ENCODE measurements at places on chromosomes 3 and 15.

GRCh38 chr3:187125319-187126031 is 13.8 kb downstream of the RPL39L start:
- no peak for DNase-seq

DNA sequence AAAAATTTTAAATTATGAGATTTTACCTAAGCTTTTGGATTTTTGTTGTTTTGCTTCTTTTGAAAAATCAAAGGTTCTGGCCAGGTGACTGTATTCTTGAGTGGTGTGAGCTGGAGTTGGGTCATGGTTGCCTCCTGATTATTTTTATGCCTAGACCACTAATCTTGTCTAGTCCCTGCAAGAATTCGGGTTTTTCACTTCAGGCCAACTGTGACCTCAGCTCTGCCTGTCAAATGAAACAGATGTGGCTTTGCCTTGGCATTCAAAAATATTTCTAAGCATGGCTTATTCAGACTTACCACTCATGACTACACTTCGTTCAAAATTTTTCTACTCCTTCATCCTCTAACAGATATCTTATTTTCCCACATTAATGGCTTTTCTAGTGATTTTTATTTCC is 25.4 kb upstream of the CDV3 start:
- no peak for DNase-seq

GRCh38 chr3:114242947-114243346 is 5.6 kb upstream of the ZNF80 start:
- no peak for DNase-seq

DNA sequence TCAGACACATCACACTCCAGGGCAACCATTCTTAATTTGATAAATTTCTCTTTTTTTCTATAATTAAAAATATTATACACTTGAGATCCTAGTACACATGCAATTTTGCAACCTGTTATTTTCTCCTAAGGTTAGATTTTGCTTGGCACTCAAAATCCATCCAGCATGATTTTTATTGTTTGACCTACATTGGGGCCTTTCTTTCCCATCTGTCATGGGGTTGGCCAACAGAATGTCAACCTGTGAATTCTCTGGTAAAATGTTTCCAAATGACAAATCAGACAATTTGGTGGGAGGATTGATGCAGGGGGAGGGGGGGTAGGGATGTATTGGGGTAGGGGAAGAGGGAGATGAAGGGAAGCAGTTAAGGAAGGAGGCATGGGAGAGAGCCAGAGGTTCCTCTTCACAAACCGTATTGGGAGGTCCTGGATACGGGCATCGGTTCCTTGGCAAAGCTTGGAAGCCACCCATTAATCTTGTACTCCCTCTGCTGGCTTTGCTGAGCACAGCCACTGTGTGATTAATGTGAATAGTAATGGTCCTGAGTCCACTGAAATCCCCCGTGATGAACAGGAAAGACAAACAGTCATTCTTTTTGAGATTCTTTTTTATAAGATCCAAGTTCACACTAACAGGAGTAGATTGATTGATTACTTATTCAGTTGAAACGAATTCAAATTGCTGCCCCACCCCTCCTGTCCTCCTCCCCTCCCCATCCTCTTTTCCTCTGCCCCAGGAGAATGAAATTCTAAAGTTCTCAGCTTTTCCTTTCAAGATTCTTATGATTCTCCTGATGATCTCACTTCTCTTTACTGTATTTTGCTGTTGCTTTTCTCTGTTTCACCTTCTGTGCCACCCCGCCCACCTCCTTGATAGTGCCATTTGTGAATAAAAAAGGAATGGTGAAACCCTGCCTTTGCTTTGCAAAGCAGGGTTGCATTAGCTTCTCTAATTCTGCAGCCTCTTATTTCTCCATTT is 82.2 kb upstream of the SLC25A26 start:
- DNase-seq: no peak

DNA sequence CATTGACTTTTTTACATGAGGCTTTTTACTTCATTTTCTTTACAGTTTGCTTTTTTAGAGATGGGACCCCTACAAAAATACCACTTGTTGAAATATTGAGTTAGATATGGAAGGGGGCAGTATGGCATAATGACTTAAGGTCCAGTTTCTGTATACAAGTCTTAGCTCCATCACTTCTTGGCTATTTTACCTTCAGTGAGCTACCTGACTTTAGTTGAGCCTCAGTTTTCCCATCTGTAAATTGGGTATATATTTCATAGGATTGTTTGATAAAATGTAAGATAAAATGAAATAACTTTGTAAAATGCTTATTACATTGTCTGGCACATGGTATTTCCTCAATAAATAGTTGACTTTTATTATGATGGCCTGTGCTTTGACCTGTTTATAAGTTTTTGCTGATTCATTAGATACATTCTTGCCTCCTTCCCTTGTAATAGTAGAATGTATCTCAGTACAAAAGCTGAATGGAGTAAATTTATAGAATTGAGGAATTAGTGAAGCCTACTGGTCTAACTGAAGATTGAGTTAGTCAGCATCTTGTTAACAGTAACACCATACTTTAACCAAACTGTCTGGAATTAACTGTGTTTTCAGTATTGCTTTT is 27.6 kb downstream of the TBC1D23 start:
- DNase-seq: no peak

- DNase-seq: no peak
Observed at GRCh38 chr3:106034313-106034712, 165.5 kb upstream of the CBLB start.

DNA sequence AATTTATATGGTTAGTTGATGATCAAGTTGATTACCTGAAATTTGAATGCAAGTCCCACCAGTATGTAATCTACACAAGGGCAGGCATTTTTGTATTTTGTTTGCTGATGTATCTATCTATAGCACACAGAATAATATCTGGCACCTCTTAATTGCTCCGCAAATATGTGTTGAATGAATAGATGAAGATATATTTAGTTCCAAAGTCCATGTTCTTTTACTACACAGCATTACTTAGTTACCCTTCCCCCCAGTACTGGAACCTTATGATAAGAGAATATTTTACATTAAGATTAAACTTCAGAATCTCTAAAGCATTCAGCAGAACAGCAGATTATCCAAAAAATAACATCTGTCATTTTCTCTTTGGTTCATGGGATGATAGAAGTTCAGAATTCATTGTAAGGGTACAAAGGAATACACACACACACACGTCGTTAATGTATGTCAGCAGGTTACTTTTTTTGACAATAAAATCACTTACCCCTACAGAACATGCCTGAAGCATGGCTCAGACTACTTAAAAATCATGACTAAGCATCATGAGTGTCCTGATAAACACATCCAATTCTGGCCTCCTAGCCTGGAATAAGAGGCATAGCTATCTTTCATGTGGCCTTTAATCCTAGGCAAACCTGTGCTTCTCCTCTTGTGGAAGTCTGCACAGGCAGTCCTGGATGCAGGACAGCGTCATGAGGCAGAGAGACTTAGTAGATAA is 148.9 kb upstream of the TBC1D5 start:
- DNase-seq: no peak

DNA sequence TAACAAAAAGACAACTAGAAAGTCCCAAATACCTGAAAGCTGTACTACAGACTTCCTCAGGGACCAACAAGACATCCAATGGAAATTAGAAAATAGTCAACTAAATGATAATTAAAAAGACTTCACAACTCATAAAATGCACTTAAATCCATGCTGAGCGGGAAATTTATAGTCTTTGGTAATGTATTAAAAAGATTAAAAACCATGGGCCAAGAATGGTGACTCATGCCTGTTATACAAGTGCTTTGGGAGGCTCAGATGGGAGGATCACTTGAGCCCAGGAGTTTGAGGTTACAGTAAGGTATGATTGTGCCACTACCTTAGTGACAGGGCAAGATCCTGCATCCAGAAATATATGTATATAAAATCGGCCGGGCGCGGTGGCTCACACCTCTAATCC is 45.0 kb downstream of the CPEB1 start:
- no peak for DNase-seq

- no peak for DNase-seq
Observed at GRCh38 chr3:60399292-60399691, 852.0 kb downstream of the FHIT start.

DNA sequence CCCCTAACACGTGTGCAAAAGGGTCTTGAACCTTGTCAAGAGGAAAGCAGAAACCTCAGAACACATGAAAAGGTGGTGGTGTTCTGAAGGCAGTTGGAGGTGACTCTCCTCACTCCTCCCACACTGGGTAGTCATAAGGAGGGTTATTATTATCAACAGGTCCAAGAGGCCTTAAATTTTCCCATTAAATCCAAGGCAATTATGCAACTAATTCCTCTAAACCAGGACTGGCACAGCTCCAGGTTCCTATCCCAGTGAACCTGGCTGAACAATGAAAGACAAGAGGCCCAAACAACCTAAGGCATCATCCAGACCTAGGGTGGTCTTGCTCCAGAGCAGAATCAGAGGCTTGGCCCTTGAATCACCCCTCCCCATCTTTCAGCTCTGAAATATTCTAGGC is 15.0 kb downstream of the MYLK start:
- DNase-seq: no peak

GRCh38 chr15:97961067-97961954 is 808 bp downstream of the ARRDC4 start:
- DNase-seq: peak; percentile 26

DNA sequence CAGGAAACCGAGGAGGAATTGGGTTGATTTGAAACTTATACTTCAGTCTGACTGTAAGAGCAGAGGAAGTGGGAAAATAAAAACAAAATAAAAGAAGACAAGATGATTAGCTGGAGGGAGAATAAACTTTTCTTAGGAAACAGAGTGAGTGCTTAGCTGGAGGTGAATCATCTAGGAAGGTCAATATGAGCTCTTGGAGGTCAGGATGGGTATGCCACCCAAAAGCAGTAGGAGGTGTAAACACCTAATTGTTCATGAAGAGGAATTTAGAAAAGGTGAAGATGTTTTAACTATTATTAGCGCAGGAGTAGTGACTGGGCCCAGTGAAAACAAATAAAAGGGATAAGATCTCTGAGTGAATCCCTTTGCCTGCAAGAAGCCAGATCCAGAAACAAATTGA is 39.9 kb upstream of the ARL14 start:
- DNase-seq: no peak

- no peak for DNase-seq
Observed at GRCh38 chr3:127692501-127693335, 20.0 kb downstream of the ABTB1 start.

- no peak for DNase-seq
Observed at GRCh38 chr15:31605467-31605931, 278.9 kb downstream of the KLF13 start.

DNA sequence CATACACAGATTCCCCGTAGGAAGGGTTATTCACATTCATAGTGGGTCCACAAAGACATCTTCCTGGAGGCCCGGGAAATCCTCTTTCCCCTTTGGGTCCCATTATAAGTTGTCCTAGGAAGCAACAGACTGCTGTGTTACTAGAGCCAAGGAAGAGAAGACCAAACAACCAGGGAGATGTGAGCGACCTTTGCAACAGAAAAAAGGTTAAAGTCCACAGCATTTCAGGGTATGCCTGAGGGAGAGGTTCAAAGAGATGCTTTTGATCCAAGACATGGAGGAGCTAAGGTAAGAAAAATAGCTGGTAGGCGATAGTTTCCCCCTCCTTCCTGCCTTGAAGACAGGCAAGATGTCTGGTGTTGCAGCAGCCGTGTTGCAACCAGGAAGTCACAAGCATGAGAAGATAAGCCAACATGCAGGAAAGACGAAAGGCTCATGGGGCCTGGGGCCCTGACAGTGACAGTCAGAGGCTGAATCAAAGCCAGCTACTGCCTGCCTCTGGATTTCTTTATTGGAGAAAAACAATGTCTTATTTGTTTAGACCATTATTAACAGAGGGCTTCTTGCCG is 30.9 kb downstream of the EAF1 start:
- no peak for DNase-seq

DNA sequence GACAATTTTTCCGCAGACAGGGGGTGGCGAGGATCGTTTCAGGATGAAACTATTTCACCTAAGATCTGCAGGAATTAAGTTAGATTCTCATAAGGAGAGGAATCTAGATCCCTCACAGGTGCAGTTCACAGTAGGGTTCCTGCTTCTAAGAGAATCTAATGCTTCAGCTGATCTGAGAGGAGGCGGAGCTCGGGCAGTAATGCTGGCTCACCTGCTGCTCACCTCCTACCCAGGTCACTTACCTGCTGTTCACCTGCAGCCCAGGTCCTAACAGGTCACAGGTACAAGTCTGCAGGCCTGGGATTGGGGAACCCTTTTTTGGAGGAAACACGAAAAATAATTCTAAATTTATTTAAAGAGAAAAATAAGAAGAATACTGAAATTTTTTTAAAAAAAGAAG is 406.8 kb downstream of the MCTP2 start:
- DNase-seq: no peak

GRCh38 chr15:45376967-45377608 is 1.3 kb downstream of the GATM start:
- no peak for DNase-seq

DNA sequence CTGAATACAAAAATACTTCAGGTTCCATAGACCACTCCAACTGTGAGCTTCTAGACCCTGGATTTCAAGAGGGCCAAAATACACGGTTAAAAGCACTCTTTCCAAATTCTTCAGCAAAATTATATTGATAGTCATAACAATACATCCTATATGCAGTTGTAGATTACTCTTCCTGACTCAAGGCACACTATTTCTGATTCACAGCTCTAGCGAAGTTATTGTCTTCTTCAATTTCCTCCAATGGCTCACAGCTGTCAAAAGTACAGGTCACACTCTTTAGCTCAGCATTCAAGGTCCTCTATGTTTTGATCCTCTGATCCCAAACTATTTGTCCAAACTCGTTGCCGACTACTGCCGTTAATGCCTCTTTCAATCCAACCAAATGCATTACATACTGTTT is 13.5 kb upstream of the CCDC80 start:
- DNase-seq: no peak

DNA sequence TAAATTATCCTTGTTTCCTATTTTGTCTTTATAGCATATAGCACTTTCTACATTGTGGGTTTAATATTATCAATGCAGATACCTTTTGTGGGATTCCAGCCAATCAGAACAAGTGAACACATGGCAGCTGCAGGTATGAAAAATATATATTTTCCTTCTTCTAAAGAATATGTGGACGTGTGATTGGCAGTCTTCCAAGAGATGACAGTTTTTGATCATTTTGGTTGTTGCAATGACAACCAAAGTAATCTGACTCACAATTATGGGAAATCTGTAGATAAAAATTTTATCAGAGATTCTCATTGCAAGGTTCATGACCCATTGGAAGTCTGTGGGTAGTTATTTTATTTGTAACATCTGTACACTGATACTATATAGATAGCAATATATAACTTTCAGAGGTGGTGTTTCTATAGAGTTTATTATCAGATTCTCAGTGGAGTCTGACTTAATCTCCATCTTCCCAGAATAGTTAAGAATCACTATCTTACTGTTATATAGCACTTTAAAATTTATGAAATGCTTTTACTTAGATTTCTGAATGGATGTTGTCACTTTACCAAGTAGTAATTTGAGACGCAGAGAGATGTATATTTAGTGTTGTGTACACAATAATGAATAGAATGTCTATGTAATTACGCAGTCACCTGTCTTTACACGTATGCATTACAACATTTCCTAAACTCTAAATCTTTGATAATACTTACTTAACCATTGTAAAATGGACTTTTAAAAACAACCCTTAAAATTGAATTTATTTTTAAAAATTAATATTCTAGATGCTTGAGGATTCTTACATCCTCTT is 82.5 kb downstream of the STT3B start:
- no peak for DNase-seq

Data from CD8-positive, alpha-beta T cell (primary cell).